ENCODE measurements at places on chromosomes 16 and 17.

DNA sequence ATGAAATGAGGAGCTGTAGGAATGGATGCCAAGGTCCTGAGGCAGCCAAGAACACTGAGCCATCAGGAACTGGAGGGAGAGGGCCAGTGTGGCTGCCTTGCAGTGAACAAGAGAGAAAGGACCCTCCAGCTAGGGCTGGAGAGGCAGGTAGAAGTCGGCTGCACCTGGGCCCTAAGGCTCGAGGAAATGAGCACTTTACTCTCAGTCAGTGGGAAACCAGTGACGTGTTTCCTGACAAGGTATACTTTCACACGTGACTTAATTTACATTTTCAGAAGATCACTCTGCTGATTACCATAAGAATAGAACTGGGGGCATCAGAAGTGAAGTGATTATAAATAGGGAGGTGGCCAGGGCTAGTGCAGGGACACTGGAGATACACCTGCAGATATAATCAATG, 115.2 kb downstream of the C17orf67 start:
- no peak for DNase-seq

DNA sequence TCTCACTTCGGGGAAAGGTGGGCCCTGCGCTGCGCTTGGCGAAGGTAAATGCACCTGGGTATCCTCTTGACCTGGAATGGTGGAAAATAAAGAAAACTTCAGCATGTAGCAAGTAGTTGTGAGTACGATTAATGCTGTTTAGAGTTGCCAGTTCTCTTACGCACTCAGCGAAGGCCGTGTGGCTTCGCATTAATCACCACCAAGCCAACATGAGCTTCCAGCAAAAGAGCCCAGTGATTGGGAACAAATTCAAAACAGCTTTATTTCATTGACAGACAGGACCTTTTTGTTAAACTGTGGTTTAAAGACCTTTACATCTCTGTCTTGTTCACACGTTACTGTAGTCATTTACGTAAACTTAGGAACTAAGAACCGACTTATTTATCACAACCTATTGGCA, 531.4 kb downstream of the MAF start:
- no peak for DNase-seq

- no peak for DNase-seq
Measured at GRCh38 chr17:4362141-4362540, 4.3 kb downstream of the UBE2G1 start.

DNA sequence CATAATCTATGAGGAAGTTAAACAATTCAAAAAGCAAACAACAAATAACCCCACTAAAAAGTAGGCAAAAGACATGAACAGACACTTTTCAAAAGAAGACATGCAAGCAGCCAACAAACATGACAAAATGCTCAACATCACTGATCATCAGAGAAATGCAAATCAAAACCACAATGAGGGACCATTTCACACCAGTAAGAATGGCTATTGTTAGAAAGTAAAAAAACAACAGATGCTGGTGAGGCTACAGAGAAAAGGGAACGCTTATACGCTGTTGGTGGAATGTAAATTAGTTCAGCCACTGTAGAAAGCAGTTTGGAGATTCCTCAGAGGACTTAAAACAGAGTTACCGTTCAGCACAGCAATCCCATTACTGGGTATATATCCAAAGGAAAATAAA, 24.4 kb downstream of the TNFRSF13B start:
- DNase-seq, result no peak

- DNase-seq, result peak; percentile 17
Measured at GRCh38 chr16:47143677-47144558, at the start of gene NETO2. Gene NETO2 (minus strand): TSS chr16:47143945. CDS start chr16:47143612, 333 bp downstream.

GRCh38 chr16:28823291-28823872, 583 bp downstream of the ATXN2L start:
- DNase-seq, result no peak

- DNase-seq, result peak; percentile 55
Measured at GRCh38 chr16:1182950-1183907, 30.3 kb downstream of the CACNA1H start.

DNA sequence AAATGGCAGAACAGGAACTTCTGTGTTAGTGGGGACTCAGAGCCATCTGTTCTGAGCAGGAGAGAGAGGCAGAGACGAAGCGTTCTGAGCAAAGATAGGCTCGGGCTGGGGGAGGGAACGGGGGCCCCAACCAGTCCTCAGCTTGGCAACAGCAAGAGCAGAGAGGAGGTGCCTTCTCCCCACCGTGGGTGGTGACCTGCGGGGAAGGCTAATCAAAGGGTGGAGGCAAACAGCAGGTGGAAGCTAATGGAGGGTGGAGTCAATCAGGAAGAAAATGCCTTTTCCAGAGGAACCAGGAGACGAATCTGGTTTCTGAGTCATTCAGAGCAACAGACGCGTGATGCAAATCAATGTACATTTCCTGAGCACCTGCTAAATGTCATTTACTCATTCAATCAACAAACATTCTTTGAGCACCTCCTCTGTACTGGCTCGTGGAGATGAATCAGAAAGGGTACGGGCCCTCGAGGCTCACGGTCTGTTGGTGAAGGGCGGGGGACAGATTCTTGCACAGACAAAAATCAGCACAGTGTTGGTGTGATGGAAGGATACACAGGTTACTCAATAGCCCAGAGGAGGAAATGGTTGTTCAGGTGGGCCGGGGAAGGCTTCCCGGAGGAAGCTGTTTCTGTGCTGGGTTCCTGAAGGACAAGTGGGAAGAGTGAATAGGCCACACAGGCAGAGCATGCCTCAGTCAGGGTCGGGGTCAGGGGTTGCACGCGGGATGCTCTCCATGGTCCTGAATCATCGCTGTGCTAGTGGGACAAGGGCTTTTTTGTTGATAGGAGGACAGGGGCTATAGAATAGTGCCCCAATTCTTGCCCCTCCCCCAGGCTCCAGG, 5.7 kb upstream of the SPNS2 start:
- peak; percentile 90 for DNase-seq

DNA sequence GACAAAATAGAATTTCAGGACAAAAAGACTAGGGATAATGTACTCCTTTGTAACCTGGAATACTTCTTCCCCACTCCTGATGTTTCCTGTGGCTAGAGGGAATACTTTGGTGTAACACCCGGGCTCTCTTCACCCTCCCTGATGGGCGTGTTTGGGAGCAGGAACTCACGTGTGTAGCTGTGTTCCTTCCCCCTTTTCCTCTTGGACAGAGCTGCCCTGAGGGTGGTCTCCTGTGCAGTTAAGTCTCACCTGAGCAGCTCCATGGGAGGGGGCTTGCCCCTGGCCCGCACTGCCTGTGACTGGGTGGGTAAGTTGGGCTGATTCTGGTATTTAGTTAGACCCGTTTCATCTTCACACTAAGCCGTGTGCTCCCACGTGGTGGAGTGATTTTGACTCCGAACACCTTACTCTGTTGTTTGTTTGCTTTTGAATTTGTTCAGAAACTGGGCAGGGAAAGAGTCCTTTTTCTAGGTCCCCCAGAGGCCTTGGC, 87.9 kb downstream of the OR1D5 start:
- peak; percentile 62 for DNase-seq

DNA sequence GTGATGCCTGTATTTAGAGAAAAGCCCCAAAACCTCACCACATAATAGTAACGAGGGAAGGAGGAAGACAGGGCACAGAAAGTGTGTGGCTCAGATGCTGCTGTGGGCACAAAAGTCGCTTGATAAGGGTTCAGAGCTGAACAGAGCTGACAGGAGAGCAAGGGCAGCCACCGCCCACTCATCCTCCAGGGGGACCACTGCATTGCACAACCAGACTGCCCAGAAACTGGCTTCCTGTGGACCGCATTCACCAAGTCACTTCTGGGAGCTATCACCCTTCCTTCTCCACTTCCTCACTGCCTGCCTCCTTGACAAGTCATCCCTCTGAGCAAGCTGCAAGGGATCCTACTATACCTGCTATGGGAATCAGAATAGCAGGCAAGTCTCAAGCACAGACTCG, 512.4 kb upstream of the CDH11 start:
- DNase-seq, result no peak

DNA sequence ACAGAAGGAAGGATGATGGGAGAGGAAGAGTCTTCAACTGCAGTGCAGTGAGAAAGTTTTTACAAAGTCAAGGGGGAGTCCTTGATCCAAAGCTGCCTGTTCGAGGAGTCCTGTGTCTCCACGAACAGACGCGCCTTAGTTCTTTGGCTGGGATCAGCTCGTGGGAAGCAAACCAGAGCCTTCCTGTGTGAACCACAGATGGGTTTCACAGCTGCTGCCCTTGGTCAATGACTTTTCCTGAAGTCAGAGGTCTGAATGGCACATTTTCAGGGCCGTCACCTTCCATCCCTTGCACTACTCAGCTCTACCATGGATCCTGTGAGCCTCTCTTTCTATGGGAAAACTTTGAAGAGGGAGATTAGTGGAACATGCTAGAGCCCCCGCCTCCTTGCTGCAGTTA, 4.2 kb upstream of the SBK1 start:
- DNase-seq, result no peak
